ENCODE measurements at places on chromosomes 7 and 10.

DNA sequence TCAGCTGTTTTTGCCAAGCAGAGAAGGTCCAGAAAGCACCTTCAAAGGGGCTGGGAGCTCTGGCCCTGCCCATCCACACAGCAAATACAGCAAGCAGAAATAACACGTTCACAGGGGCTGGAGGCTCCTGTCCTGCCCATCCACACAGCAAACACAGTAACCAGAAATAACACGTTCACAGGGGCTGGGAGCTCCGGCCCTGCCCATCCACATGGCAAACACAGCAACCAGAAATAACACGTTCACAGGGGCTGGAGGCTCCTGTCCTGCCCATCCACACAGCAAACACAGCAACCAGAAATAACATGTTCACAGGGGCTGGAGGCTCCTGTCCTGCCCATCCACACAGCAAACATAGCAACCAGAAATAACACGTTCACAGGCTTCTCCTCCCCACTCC, 558.1 kb downstream of the PTPRN2 start:
- no peak for DNase-seq

- DNase-seq, result no peak
These were observed 268.6 kb downstream of the BAMBI start for GRCh38 chr10:28945959-28946358.

GRCh38 chr7:139913021-139913844, 84.2 kb downstream of the TBXAS1 start:
- no peak for DNase-seq

DNA sequence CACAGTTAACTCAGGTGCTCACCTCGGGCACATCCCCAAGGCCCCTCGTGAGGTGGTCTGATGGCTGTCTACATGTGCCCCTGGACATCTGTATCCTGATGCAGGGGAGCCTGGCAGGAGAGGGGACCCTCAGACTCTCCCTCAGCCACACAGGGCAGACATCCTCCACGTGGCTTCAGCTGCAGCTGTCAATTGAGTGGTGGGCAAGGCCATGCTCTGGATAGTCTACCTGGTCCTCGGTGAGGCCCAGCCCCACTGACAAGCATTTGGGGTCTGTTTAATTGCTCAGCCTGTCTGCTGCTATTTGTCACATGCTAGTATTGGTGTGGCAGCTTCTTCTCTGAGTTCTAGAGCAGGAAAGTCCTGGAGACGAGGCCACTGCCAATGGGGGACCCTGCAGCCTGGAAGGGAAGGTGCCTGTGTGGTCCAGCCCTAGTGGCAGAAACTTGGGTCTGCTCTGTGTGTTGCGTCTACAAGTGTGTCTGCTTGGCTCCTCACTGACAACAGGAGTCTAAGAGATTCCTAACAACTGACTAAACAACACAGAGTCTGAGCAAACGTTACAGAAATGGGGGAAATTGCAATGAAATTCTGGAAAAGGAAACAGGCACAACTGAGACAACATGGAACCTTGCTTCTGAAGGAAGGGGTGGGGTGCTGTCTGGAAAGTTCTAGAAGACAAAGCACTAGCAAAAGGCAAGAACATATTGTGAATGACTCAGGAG, 59.3 kb upstream of the IGFBP3 start:
- DNase-seq, result no peak

DNA sequence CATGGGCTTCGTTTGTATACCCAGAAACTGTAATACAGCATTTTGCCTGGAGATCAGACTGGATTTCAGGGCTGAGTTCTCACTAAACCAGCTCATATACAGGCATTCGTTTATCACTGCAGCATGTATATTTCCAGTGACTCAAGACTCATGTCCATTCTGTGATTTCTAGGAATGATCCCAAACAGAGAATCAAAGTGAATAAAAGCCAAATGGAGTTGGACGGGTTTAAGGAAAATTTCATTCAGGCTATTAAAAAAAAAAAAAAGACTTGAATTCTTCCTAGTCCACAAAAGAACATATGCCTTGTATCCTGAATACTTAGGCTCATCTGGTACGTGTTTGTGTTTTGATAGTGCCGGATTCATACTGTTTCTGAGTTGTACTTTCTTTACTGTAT, 46.8 kb downstream of the TET1 start:
- DNase-seq, result no peak

GRCh38 chr10:18341055-18341454, 200.8 kb downstream of the CACNB2 start:
- no peak for DNase-seq

DNA sequence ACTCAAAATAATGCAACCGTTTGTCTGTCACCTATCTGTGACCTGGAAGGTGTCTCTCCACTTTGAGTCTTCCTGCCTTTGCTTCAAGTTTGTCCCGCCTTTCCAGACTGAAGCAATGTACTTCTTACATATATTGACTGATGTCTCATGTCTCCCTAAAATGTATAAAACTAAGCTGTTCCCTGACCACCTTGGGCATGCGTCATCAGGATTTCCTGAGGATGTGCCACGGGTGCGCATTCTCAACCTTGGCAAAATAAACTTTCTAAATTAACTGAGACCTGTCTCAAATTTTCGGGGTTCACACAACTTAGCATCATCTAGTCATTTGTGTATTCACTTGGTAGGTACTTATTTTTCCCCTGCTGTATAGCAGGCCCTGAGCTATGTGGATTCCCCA, 65.3 kb upstream of the JCAD start:
- DNase-seq, result no peak

DNA sequence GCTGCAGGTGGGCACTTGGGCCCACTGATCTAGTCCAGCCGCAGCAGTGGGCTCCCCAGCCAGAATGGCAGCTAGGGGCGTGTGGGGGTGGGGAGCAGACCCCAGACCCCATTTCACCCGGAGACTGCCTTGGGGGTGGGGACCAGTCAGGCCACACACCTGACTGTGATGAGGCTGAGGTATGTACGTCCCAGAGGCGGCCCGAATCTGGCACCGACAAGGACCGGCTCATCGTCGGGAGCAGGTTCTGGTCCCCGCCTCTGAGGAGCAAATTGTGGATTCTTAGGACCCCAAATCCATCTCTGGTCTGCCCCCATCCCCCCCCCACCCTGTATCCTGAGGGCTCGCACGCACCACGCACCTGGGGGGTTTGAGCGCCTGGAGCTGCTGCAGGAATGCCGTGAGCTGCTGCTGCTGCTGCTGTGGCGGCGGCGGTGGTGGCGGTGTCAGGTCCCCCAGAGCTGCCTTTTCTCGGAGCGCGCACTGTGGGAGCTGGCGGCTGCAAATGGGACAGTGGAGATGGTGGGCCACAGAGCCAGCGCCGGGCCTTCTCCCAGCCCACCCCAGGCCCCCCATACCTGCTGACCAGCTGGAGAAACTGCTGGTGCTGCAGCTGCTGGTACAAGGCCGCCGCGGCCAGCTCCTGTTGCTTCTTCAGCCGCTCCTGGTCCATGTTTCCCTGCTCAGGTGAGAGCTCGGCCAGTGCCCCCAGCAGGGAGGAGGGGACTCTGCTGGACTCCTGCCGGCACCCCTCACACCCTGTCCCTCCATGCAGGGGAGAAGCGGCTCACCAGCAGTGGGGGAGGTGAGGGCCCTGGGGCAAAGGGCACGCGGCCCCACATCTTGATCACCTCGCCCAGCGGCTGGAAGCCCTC, 10.2 kb downstream of the GIGYF1 start:
- no peak for DNase-seq

DNA sequence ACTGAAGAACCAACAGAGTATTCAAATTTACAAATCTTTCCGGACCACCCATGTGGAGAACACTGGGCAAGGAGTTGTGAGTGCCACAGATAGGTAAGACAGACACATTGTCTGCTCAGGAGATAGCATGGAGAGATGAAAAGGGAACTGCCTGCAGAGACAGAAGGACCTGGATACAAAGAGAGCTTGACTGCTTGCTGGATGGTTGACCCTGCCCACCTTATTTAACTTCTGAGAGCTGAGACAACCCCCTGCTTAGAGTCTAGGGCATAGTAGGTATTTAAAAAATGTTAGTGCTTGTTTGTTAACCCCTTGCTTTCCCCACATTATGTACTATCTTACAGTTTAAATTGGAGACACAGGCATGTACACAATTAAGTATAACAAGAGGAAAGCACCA, 314.1 kb downstream of the THSD7A start:
- DNase-seq, result no peak

- no peak for DNase-seq
These were observed 18.1 kb downstream of the PSAP start for GRCh38 chr10:71832967-71833366.

GRCh38 chr10:91974960-91975359, 51.4 kb downstream of the BTAF1 start:
- no peak for DNase-seq

All from CD4-positive, alpha-beta T cell treated with Interleukin-10 for 1 hour (primary cell).